ENCODE measurements at places on chromosomes 6 and 20.

DNA sequence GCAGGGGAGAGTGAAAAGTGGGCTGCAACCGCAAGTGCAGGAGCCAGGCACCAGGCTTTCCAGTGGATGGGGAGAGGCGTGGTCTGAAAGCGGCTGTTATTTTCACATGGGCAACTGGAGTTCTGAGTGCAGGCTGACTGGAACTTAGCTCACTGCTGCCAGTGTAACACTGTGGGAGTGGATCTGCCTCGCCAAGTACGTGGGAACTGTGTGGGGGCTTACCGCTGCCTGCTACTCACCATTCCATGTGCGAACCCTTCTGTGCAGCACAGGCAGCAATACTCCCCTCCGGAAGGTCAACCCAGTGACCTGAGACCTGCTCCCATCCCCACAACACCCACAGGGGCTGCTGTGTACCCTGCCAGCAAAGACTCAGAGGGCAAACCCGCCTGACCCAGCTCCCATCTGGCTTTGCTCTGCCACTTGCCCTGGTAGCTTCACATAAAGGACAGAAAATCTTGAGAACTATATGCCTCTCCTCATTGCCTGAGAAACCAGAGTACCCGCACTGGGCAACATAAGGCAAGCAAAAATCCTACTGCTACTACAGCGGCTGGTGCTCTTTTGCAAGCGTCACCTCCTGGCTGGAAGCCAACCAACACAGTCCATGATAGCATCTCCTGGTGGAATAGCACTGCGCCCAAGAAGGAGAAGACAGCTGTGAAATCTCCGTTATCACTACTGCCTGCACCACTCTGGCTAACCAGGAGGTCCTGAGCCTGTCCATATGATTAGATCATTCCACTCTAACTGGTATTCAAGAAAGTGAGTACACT, 54.4 kb upstream of the SIRPG start:
- no peak for DNase-seq

DNA sequence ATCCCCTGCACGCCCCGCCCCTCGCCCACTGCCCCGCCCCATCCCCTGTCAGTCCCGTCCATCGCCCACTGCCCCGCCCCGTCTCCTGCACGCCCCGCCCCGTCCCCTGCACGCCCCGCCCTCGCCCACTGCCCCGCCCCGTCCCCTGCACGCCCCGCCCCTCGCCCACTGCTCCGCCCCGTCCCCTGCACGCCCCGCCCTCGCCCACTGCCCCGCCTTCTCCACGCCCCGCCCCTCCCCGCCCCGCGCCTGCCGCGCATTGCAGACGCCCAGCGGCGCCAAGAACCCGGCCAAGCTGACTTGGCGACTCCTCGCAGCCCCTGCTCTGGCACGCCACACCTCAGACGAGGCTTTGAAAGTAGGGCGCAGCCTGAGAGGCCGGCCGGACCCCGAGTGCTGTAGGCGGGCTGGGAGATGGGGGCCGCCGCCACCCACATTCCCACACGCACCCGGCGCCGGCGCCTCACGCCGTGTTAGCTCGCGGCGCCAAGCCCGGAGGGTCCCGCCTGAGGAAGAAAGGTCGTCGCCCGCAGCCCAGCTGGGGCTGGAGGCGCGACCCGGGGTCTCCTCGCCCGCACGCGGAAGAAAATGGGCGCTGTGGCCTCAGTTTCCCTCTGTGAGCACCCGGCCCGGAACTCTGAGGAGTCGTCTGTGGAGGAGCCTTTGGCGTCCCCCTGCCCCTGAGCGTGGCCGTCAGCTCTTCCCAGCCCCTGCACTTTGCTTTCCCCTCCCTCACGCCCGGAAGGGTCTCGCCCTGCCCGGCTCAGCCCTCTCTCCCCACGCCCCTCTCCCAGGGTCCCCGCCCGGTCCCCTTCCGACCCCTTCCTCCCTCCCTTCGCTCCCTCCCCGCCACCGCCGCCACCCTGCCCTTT, at the start of gene RAD21L1:
Gene RAD21L1 (plus strand): TSS at position 262 of the 872 bp plus-strand sequence. CDS start 2,410 bp downstream, outside the sequence.
- DNase-seq: no peak

DNA sequence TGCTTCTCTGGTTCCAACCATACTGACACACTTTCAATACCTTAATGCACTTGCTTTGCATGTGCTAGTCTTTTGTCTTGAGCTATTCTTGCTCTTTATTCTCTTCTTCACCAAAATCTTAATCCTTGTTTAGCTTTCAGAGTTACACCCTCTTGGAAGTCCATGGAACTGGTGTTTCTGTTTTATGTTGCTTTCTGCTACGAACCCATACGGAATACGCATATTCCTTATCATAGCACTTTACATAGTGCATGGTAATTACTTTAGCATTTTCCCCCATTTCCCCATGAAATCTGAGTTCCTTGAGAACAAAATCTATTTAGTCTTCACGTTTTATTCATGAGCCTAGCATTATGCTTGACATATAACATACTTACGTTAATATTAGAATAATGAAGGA, 270.9 kb downstream of the NKAIN2 start:
- DNase-seq: no peak

- DNase-seq: no peak
These were observed 1784.9 kb upstream of the DEFB115 start for GRCh38 chr20:29472606-29473005.

DNA sequence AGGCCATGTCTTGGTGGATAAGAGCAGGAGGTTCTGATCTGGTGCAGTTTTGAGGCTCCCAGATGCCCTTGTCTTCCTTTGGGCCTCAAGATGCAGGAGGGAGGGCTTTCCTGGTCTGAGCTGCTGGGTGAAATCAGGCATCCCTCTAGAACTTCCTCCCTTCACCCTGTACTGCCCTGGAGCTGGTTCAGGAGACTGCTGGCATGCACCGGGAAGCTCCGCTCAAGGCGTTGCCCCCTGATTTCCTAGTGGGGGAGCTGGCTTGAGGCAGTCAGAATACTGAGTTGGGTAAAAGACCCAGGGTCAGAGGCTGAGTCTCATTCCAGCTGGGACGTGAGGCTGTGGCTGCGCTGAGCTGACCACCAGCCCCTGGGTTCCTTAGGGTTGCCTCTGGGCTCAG, 12.0 kb downstream of the PHACTR3 start:
- no peak for DNase-seq

DNA sequence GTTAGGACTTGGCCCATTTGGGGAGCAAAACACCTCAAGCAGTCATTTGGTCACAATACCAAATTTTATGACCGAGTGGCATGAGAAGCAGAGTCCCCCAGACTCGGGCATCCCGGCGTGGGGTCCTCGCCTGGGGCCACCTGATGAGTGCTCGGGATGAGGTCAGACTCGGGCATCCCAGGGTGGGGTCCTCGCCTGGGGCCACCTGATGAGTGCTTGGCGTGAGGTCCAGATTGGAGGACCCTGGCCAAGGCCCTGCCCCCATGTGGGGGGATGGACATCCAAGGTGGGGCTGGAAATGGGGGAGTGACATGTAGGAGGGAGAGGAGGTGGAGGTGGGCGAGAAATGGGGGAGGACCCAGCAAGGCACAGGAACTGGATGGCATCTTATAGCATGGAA, 56.1 kb upstream of the CST7 start:
- no peak for DNase-seq
